ENCODE measurements at places on chromosomes 2 and 18. TPM values are rescaled to one million over a fixed set of nuclear protein-coding genes. Genes with fewer than 3 reads are reported as not detected.

DNA sequence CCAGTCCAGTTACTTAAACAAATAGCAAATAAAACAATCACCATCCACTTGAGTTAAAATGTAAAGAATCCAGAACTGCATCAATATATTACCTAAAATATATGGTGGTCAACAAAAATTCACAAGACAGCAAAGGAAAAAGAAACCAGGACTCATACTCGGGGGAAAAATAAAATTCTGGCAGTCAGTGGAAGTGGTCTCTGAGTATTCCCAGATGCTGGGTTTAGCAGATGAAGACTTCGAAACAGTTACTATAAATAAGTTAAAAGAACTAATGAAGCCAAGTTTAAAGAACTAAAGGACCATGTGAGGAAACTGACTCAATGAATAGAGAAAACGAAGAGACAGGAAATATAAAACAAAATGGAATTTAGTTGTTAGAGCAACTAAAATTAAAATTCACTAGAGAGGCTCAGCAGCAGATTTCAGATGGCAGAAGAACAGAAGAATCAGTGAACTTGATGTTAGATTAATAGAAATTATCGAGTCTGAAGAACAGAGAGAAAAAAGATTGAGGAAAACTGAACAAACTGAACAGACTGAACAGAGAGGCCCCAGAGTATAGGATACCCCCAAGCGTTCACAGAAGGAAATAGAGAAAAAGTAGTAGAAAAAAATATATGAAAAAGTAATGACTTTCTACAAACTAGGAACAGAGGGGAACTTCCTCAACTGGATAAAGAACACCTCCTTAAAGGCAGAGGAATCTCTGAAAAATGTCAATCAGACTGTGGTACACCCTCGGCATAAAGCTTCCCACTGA, 27.9 kb downstream of the MGAT4A start:
- H3K4me1 ChIP-seq, result peaks cover 42% of the 10 kb centered on the region
- peak overlapping the region; percentile 14 for H3K4me3 ChIP-seq
- no peaks in the 10 kb centered on the region for H3K36me3 ChIP-seq
- H3K27me3 ChIP-seq, result no peaks in the 10 kb centered on the region
- DNase-seq, result no peak
- peak overlapping the region; percentile 68 for H3K27ac ChIP-seq

DNA sequence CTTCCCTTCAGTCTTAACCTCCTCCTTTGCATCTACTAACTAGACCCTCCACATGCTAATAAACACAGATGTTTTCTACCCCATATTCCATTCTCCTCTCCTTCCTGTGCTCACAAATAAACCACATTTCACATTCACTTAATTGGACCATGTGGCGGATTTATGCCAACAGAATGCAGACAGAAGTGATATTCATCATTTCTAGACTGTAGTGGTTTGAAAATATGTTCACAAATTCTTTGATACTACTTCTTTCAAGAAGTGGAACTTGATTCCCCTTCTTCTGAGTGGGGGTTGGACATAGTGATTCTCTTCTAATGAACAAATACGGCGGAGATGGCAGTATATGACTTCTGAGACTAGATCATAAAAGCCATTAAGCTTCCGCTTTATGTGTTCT, 73.5 kb upstream of the SPTBN1 start:
- H3K27ac ChIP-seq, result no peak overlapping the region
- peaks cover 18% of the 10 kb centered on the region for H3K4me1 ChIP-seq
- H3K4me3 ChIP-seq, result no peak overlapping the region

GRCh38 chr18:7273301-7273921, 42.5 kb downstream of the LRRC30 start:
- H3K27me3 ChIP-seq, result no peaks in the 10 kb centered on the region
- peak overlapping the region; percentile 49 for H3K4me3 ChIP-seq

DNA sequence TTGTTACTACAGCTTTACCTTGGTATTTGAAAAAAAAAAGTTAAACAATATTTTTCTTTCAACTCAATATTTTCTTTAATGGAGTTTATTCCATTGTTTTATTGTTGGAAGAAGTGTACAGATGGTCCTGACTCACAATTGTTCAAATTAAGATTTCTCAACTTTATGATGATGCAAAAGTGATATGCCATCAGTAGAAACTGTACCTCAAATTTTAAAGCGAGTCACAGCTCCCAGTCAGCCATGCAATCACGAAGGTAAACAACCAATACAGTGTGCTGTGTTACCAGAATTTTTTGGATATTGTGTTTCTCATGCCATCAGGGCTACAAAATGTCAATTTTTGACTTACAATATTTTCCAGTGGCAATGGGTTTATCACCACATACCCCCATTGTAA, 54.0 kb upstream of the COL5A2 start:
- H3K27ac ChIP-seq, result no peak overlapping the region
- no peaks in the 10 kb centered on the region for H3K4me1 ChIP-seq
- DNase-seq, result no peak

DNA sequence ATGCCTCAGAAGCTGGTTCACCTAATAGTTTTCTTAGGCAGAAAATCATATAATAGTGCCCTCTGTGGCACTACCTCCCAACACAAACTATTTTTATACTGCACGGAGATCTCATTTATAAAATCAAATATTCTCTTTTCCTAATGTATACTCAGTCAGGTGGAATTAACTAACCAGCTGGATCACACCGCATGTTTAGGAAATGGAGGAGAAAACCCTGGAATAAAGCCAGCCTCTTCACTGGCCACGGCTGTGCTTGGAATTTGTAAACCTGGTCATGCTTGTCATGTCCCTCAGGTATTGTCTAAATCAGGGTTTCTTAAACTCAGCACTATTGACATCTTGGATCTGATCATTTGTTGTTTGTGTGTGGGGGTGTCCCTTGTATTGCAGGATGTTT, 85.6 kb downstream of the DOCK10 start:
- H3K4me3 ChIP-seq, result no peak overlapping the region
- no peak overlapping the region for H3K27ac ChIP-seq
- H3K36me3 ChIP-seq, result no peaks in the 10 kb centered on the region
- no peaks in the 10 kb centered on the region for H3K27me3 ChIP-seq

GRCh38 chr2:72137498-72138010, 10.1 kb downstream of the CYP26B1 start:
- H3K36me3 ChIP-seq, result no peaks in the 10 kb centered on the region
- DNase-seq, result no peak
- H3K4me3 ChIP-seq, result no peak overlapping the region
- H3K27me3 ChIP-seq, result peaks cover 8% of the 10 kb centered on the region
- peaks cover 27% of the 10 kb centered on the region for H3K4me1 ChIP-seq
- no peak overlapping the region for H3K27ac ChIP-seq

- no peak overlapping the region for H3K27ac ChIP-seq
- no peak overlapping the region for H3K4me3 ChIP-seq
- DNase-seq, result no peak
- no peaks in the 10 kb centered on the region for H3K27me3 ChIP-seq
- H3K4me1 ChIP-seq, result no peaks in the 10 kb centered on the region
These were observed 260.6 kb upstream of the TNP1 start for GRCh38 chr2:217120429-217120828.

GRCh38 chr18:5106730-5107129, 90.3 kb downstream of the AKAIN1 start:
- H3K27me3 ChIP-seq, result no peaks in the 10 kb centered on the region
- H3K36me3 ChIP-seq, result no peaks in the 10 kb centered on the region
- H3K27ac ChIP-seq, result no peak overlapping the region
- H3K4me3 ChIP-seq, result no peak overlapping the region
- no peaks in the 10 kb centered on the region for H3K4me1 ChIP-seq
- no peak for DNase-seq

DNA sequence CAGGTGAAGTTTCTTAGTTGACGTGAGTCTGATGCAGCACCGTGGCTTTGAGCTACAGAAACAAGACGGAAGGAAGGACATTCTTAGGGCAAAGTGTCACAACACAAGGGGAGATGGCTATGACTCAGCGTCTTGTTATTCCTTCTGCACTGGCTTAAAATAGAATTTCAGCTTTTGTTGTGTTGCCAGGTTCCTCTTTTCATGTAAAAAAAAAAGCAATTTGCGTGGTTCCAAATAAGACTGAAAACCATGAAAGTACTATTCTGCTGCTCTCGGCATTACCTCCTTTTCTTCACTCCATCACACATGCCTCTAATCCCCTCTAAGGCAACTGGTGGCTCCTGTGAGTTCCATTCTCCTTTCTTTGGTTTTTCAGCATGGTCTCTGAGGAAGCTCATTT, 150.1 kb downstream of the ANTXR1 start:
- H3K36me3 ChIP-seq, result no peaks in the 10 kb centered on the region
- peaks cover 78% of the 10 kb centered on the region for H3K4me1 ChIP-seq
- peak overlapping the region; percentile 65 for H3K27ac ChIP-seq
- H3K27me3 ChIP-seq, result no peaks in the 10 kb centered on the region
- no peak for DNase-seq
- no peak overlapping the region for H3K4me3 ChIP-seq

DNA sequence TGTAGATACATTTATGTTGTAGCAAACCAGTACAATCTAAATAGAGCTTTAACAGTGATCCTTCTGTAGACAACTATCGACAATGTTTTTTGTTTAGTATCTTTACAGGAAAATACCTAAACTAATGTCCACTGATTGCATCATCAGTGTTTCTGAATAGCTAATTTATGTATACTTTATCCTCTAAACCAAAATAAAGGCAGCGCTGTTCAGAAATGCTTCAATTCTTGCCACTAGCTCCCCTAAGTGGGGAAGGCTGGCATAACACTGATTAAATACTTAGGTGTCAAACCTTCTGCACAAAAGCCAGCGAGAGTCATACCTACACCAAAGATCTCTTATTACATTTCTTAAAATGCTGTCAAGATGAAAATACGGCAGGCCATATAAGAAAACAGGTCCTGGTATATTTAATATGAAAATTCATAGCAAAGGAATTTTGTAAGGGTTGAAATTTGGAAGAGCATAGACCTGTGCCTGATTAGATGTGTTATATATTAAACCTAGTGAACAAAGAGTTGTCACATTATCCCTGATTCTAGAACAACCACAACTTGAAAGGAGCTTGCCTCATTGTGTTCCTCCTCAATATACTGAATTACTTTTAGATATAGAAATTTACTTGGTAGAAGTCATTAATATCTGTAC, 1693.4 kb upstream of the SLC39A10 start:
- H3K27ac ChIP-seq, result no peak overlapping the region
- DNase-seq, result no peak
- no peaks in the 10 kb centered on the region for H3K27me3 ChIP-seq
- H3K36me3 ChIP-seq, result no peaks in the 10 kb centered on the region

GRCh38 chr18:47953471-47953931, 23.0 kb upstream of the SMAD2 start:
- no peak overlapping the region for H3K27ac ChIP-seq
- no peaks in the 10 kb centered on the region for H3K27me3 ChIP-seq
- no peaks in the 10 kb centered on the region for H3K4me1 ChIP-seq
- no peak overlapping the region for H3K4me3 ChIP-seq
- no peak for DNase-seq
- H3K36me3 ChIP-seq, result no peaks in the 10 kb centered on the region

DNA sequence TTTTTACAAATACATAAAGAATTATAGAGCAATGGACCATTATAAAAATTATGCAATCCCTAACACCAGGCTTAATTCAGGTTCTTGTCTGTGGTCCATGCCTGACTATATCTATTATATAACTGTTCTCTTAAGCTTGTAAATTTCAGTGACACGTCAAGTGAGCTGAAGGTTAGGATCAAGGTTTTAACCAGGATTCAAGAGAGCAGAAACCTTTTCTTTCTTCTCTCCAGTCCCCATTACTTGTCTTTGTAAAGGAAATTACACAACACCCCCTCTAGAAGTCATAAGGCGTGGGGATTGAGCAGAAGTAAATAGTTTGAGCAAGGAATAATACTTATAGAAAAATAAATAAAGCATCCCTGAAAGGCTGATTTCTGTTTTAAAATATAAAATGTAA, 122.0 kb downstream of the ZNF521 start:
- peak overlapping the region; percentile 50 for H3K27ac ChIP-seq
- no peak for DNase-seq
- H3K4me3 ChIP-seq, result no peak overlapping the region
- H3K27me3 ChIP-seq, result no peaks in the 10 kb centered on the region
- H3K4me1 ChIP-seq, result peaks cover 16% of the 10 kb centered on the region
- H3K36me3 ChIP-seq, result no peaks in the 10 kb centered on the region

- no peak overlapping the region for H3K4me3 ChIP-seq
- no peaks in the 10 kb centered on the region for H3K27me3 ChIP-seq
- no peaks in the 10 kb centered on the region for H3K36me3 ChIP-seq
- H3K4me1 ChIP-seq, result peaks cover 12% of the 10 kb centered on the region
These were observed 63.8 kb upstream of the ZC3H15 start for GRCh38 chr2:186422226-186422625.

DNA sequence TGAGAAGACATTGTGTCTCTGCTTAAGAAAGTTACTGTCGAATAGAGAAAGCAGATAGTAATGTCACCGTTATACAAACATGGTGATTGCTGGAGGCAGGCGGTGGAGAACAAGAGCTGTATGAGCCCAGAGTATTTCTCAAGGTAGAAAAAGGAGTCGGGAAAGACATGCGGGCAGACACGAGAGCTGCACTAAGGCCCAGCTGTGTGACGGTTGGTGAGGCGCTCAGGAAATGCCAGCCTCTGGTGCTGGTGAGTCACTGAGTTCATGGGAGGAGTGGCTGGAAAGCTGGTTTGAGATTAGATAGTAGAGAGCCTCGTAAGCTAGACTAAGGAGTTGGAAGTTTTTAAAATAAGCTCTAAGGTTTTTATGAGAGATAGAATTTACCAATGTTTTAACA, 390.9 kb upstream of the TRIB2 start:
- no peak for DNase-seq
- H3K27ac ChIP-seq, result no peak overlapping the region
- H3K36me3 ChIP-seq, result no peaks in the 10 kb centered on the region
- H3K27me3 ChIP-seq, result no peaks in the 10 kb centered on the region
- no peak overlapping the region for H3K4me3 ChIP-seq

DNA sequence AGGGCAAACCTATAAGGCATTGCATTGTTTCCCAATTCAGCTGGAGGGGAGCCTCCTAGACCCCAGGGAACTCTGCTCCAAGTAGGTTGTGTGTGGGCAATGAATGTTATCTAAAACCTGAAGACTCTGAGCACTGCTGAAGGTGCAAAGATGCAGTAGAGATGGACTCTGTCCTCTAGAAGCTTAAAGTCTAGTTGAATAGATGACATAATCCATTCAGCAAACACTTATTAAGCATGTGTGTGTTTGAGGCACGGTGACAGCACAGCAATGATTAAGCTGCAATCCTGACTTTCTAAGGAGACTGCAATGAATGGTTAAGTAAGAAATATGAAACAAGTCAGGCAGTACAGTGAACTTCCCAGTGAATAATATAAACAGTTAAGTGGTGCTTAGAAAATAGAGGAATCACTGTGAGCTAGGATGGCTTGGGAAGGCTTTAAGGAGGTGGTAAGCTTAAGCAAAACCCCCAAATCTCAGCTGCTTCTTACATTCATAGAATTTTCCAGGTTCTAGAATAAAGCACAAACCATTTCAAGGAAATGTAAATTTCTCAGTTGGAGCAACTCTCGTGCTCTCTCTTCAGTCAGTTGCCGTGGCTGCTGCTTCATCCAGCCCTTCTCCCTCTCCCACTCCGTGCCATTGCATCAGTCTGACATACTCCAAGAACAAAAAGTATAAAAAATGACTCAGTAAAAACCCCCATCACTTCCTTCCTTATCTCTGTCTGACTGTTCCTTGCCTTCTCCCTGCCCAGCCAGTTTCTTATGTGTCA, 19.1 kb downstream of the MXD1 start:
- no peaks in the 10 kb centered on the region for H3K27me3 ChIP-seq
- no peak overlapping the region for H3K27ac ChIP-seq
- DNase-seq, result no peak
- no peak overlapping the region for H3K4me3 ChIP-seq
- H3K36me3 ChIP-seq, result peaks cover 35% of the 10 kb centered on the region

The FKBP7 gene
- 15.0 TPM for total RNA-seq

The CCDC74A gene
- 8.2 TPM for total RNA-seq

The SP100 gene
- total RNA-seq, result 92.2 TPM

The VPS54 gene
- 22.9 TPM for total RNA-seq

The SNED1 gene
- 9.3 TPM for total RNA-seq

The APLF gene
- 12.1 TPM for total RNA-seq
